A549 treated with CpdA at 1 μM for 4 hours (cell line): ENCODE measurements at places on chromosomes 12 and 14. TPM values are rescaled to one million over a fixed set of nuclear protein-coding genes. Genes with fewer than 3 reads are reported as not detected.

Gene HCAR1
- 0.02 to 0.05 TPM (median 0.03 TPM) in 4 of 5 replicates, not detected in the other for total RNA-seq

Gene SYNJ2BP
- 8.8 to 11.8 TPM (median 10.2 TPM) in 5 replicates for total RNA-seq

Gene DAZAP2
- 328 to 395 TPM (median 337 TPM) in 5 replicates for total RNA-seq

Gene AACS
- 16.2 to 19.1 TPM (median 17.9 TPM) in 5 replicates for total RNA-seq

Gene GNB3
- total RNA-seq, result 1.7 to 2.4 TPM (median 1.9 TPM) in 5 replicates

Gene TUBA1C
- total RNA-seq, result 1,814 to 2,090 TPM (median 1,891 TPM) in 5 replicates

Gene RNU6-7
- total RNA-seq, result not detected in 5 replicates

Gene ATL1
- total RNA-seq, result 3.9 to 6.3 TPM (median 4.7 TPM) in 5 replicates

Gene RERG
- total RNA-seq, result 0.14 to 0.47 TPM (median 0.21 TPM) in 5 replicates

Gene CLECL1
- not detected in 5 replicates for total RNA-seq

Gene DCP1B
- total RNA-seq, result 6.0 to 8.8 TPM (median 7.8 TPM) in 5 replicates

Gene TAOK3
- 7.5 to 12.7 TPM (median 9.9 TPM) in 5 replicates for total RNA-seq

Gene ATP23
- total RNA-seq, result 4.5 to 7.7 TPM (median 5.3 TPM) in 5 replicates

Gene MYL6B
- total RNA-seq, result 66.1 to 86.2 TPM (median 83.4 TPM) in 5 replicates

Gene HSPB8
- total RNA-seq, result 13.1 to 21.0 TPM (median 15.4 TPM) in 5 replicates

Gene IGFBP6
- total RNA-seq, result 148 to 241 TPM (median 237 TPM) in 5 replicates

Gene RNASE4
- total RNA-seq, result 5.4 to 9.5 TPM (median 7.2 TPM) in 5 replicates

Gene FGF6
- total RNA-seq, result not detected in 5 replicates

Gene PLA2G1B
- total RNA-seq, result not detected in 5 replicates

Gene SIX6
- not detected in 5 replicates for total RNA-seq

Gene MOAP1
- 11.1 to 15.8 TPM (median 14.2 TPM) in 5 replicates for total RNA-seq

Gene GZMB
- total RNA-seq, result not detected in 5 replicates

Gene CCDC198
- 2.8 to 4.0 TPM (median 3.6 TPM) in 5 replicates for total RNA-seq

Gene SLC25A47
- total RNA-seq, result not detected in 5 replicates

Gene ATG2B
- total RNA-seq, result 6.4 to 12.1 TPM (median 8.8 TPM) in 5 replicates

Gene SYT1
- total RNA-seq, result 5.3 to 8.6 TPM (median 6.3 TPM) in 5 replicates

Gene POTEM
- total RNA-seq, result not detected in 5 replicates

Gene CRIP2
- total RNA-seq, result 92.8 to 162 TPM (median 146 TPM) in 5 replicates

Gene FOXG1
- 0.09 to 0.17 TPM (median 0.10 TPM) in 5 replicates for total RNA-seq

Gene IL22
- total RNA-seq, result not detected in 5 replicates

Gene LAG3
- total RNA-seq, result 0.87 to 2.2 TPM (median 1.6 TPM) in 5 replicates

Gene LHX5
- 0.02 TPM in 1 of 5 replicates, not detected in the others for total RNA-seq

Gene RNASE7
- total RNA-seq, result not detected in 5 replicates

Gene TCTN2
- 11.4 to 15.1 TPM (median 12.8 TPM) in 5 replicates for total RNA-seq

Gene POLR3B
- 5.1 to 6.1 TPM (median 5.4 TPM) in 5 replicates for total RNA-seq

Gene TAS2R43
- total RNA-seq, result not detected in 5 replicates

Gene FAM161B
- 1.5 to 2.2 TPM (median 1.8 TPM) in 5 replicates for total RNA-seq

Gene VSIG10
- total RNA-seq, result 17.7 to 21.8 TPM (median 19.0 TPM) in 5 replicates

Gene KRT73
- not detected in 5 replicates for total RNA-seq

Gene BCL2L2
- 19.2 to 23.2 TPM (median 20.4 TPM) in 5 replicates for total RNA-seq

Gene RAB15
- total RNA-seq, result 16.2 to 19.1 TPM (median 17.7 TPM) in 5 replicates

Gene FAM90A1
- 0.06 to 0.14 TPM (median 0.09 TPM) in 4 of 5 replicates, not detected in the other for total RNA-seq

Gene NPAS3
- not detected in 5 replicates for total RNA-seq

Gene ZNF605
- total RNA-seq, result 3.1 to 5.6 TPM (median 3.4 TPM) in 5 replicates

Gene GPR137C
- 0.07 to 0.15 TPM (median 0.11 TPM) in 4 of 5 replicates, not detected in the other for total RNA-seq

Gene RAB3IP
- 10.9 to 14.4 TPM (median 12.4 TPM) in 5 replicates for total RNA-seq

Gene BATF
- total RNA-seq, result not detected in 5 replicates

Gene SNRNP35
- 16.9 to 20.6 TPM (median 19.1 TPM) in 5 replicates for total RNA-seq

Gene BCL2L14
- not detected in 5 replicates for total RNA-seq

Gene KTN1
- total RNA-seq, result 105 to 157 TPM (median 114 TPM) in 5 replicates

Gene DCN
- total RNA-seq, result not detected in 5 replicates

Gene PRKAB1
- 30.5 to 39.8 TPM (median 33.1 TPM) in 5 replicates for total RNA-seq

Gene MYO1H
- total RNA-seq, result not detected in 5 replicates
